ENCODE measurements at places on chromosomes 1 and 21.
A peak's percentile ranks its signal among the peaks of the same experiment; 100 is the strongest.

- DNase-seq: no peak
Measured at GRCh38 chr1:22969304-22969709, 3.4 kb downstream of the LACTBL1 start.

- DNase-seq: no peak
Measured at GRCh38 chr1:208185801-208186231, 58.4 kb downstream of the PLXNA2 start.

- no peak for DNase-seq
Measured at GRCh38 chr1:112626193-112626592, 6.6 kb downstream of the CAPZA1 start.

GRCh38 chr1:153963850-153964331 lies 554 bp upstream of the SLC39A1 start:
- no peak for DNase-seq

GRCh38 chr1:23619299-23620188 lies 60.2 kb upstream of the ID3 start:
- DNase-seq: peak; percentile 79

GRCh38 chr1:3380469-3380868 lies 74.0 kb upstream of the ARHGEF16 start:
- DNase-seq: no peak

Data from stimulated activated naive CD8-positive, alpha-beta T cell treated with anti-CD3 and anti-CD28 coated beads, Interleukin-15, Interleukin-2, amounts not matched to agents 100 U/mL and 50 U/mL, for 24 hours (primary cell).